ENCODE measurements at places on chromosomes 16 and 17. TPM values are rescaled to one million over a fixed set of nuclear protein-coding genes. Genes with fewer than 3 reads are reported as not detected.

The KRTAP9-8 gene
- total RNA-seq: not detected

The DOC2A gene
- not detected for total RNA-seq

The VTN gene
- total RNA-seq: 13.1 TPM

The TBC1D26 gene
- 0.61 TPM for total RNA-seq

The GPS1 gene
- total RNA-seq: 153 TPM

The MYH13 gene
- total RNA-seq: not detected

- DNase-seq: peak; percentile 30
Measured at GRCh38 chr17:66625311-66625767, 209.6 kb upstream of the CACNG5 start.

GRCh38 chr16:84068783-84069462 lies 26.3 kb upstream of the SLC38A8 start:
- DNase-seq: peak; percentile 17

GRCh38 chr17:68539548-68540467 lies 27.6 kb downstream of the PRKAR1A start:
- DNase-seq: peak; percentile 54

- no peak for DNase-seq
Measured at GRCh38 chr17:2427215-2427614, 26.4 kb upstream of the MNT start.

DNA sequence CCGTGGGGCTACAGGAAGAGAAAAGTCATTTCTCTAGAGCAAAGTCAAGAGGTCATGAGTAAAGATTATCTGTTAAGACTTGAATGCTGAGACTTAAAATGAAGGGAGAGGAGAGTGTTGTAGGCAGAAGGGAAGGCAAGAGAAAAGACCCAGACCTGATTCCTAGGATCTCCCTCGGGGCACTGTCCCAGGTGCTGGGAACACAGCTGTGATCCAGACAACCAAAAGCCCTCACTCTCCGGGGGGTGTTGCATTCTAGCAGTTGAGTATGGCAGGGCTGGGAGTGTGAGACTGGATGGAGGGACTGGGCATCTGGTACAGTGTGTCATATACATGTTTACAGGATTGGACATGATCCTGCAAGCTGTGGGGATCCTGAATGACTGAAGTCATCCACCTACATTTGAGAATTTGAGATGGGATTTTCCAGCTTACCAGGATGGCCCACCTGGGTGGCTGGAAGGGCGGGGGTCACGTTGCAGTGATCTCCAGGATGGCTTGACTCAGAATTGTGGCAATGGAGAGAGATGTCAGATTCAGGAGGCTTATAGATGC lies 29.1 kb downstream of the ARSG start:
- no peak for DNase-seq

- DNase-seq: no peak
Measured at GRCh38 chr16:89071686-89072547, 21.7 kb upstream of the ACSF3 start.

GRCh38 chr16:72991211-72991610 lies 56.7 kb downstream of the ZFHX3 start:
- no peak for DNase-seq

GRCh38 chr16:19963301-19963700 lies 78.7 kb upstream of the GPRC5B start:
- peak; percentile 4 for DNase-seq

GRCh38 chr17:49361129-49361901 lies 735 bp downstream of the ZNF652 start:
- peak; percentile 64 for DNase-seq

GRCh38 chr16:27106305-27106704 lies 39.6 kb downstream of the C16orf82 start:
- DNase-seq: no peak

DNA sequence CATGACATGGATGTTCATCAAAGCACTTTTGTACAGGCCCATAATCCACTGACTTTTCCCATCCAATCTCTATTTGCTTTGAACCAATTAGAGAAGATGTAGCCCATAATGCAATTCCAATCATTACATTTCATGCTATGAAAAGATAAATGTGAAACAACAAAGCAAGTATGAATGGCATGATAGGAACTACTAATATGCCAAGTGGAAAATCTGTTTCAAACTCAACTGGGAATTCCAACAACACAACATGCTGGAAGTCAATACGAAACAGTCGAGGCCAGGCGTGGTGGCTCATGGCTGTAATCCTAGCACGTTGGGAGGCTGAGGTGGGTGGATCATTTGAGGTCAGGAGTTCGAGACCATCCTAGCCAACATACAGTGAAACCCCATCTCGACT lies 39.6 kb upstream of the TMEM97 start:
- DNase-seq: no peak

DNA sequence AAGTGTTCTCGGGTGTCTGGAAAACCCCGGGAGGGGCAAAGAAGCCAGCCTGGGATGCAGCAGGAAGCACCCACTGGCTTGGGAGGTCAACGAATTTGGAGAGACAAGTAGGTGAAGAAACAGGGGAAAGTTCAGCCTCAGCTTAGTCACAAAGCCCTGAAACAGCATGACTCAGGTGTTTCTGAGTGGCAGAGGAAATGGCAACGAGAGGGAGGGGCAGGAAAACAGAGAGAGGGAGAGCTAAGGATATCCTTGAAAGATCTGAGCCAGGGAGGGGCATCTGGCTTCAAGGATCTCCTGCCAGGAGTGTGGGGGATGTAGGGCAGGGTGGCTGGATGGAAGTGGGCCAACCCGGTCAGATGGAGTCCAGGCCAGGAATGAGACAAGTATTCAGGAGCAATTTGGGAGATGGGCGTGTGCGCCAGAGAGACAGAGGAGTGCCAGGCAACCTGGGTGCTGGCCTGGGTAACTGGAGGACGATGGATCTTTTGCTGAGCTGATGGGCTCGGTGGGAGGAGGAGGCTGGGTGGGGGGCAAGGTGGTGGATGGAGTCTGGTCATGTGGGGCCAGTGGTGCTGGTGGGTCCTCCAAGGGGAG lies 27.2 kb downstream of the ABCC3 start:
- DNase-seq: peak; percentile 69

- peak; percentile 74 for DNase-seq
Measured at GRCh38 chr17:74389084-74389753, 21.9 kb downstream of the GPR142 start.

Data from G401 (cell line).